Activated CD4-positive, CD25-positive, alpha-beta regulatory T cell (primary cell): ENCODE measurements at places on chromosomes 5 and 9.

- no peak for DNase-seq
These were observed 32.3 kb upstream of the NPM1 start for GRCh38 chr5:171355302-171355724.

DNA sequence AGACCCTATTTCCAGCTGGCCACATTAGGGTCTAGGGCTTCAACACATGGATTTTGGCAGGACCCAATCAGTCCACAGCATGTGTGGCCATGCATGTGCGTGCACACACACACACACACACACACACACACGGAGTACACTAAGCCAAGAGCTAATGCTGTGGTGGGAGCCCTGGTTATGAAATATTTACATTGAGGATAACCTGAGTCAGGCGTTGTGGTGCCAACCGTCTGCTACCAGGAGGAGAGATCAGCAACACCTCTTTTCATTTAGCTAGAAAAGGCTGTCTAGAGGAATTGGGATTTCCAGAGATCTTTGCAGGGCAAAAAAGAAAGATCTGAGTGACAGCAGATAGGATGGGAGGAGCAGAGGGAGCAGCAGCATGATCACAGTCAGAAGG lies 141.5 kb downstream of the TRPM3 start:
- no peak for DNase-seq

GRCh38 chr9:88587885-88588649 lies 53.1 kb downstream of the NXNL2 start:
- no peak for DNase-seq

DNA sequence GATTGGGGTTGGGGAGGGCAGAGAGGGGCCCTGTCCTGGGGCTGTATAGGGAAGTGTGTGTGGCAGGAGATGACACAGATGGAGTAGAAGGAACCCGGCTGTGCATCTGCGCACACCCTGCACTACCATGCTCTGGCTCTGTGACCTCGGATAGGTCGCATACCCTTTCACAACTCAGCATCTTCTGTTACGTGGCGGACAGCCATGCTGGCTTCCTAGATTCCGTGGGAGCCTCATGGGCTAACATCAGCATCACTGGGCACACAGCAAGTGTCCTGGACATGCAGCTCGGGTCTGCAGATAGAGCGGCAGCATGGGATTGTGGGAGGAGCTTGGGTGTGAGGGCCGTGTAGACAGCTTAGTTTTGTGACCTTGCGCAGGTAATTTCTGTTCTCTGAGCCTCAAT lies 9.2 kb downstream of the ARPC5L start:
- DNase-seq = no peak

DNA sequence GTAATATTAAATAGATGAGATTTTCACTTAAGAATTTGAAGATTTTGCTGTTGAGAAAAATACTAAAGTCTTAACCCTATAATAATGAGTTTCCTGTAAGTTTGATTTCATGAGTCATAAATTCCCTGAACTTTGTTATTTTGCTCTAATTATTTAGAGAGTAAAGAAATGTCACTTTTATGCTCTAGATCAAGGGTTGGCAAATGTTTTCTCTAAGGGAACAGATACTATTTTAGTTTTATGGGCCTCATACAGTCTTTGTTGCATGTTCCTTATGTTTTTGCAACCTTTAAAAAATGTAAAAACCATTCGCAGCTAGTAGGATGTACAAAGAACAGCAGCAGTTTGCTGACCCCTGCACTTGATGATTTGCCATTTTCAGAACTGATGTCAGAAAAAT lies 480 bp upstream of the TXNDC8 start:
- DNase-seq = no peak

- DNase-seq = no peak
These were observed 9.8 kb downstream of the NHP2 start for GRCh38 chr5:178143901-178144300.

DNA sequence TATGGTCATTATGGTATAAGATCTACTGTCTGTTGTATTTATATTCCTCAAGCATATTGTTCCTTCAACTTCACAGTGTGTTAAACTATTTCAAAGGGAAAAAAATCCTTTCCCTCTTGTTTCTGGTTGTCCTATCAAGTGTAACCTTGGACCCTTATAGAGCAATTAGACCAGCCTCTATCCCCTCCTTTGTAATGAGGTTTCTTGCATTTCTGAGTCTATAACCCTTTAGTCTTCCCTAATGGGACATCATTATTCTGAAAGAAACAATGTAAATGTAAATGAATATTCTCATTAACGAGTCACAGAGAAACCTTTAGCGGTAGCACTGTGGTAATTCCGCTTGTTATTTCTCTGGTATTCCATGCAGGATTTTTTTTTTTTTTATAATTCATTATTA lies 197.3 kb downstream of the CNTLN start:
- no peak for DNase-seq

DNA sequence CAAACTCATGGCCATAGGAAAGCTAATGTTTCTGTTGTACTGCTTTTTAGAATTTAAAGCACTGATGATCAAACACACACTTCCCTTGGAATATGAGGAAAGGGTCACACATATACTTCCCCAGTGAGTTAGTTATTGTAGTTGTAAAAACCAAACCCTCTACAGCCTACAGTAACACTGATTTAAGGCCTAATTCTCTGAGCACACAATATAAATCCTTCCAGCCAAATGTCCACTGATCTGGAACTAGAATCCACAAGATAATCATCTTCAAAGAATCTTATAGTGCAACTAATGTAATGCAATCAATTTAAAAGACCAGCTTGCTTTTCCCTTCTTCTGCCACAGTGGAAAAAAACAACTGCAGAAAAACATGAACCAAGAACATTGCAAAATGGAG lies 219.3 kb downstream of the CAAP1 start:
- DNase-seq = no peak

- no peak for DNase-seq
These were observed 246.3 kb upstream of the EFNA5 start for GRCh38 chr5:107916731-107917725.

GRCh38 chr9:93258419-93258817 lies 74.5 kb downstream of the WNK2 start:
- DNase-seq = no peak

- DNase-seq = no peak
These were observed 22.4 kb downstream of the BOD1 start for GRCh38 chr5:173594061-173594460.

GRCh38 chr9:109639674-109640579 lies 140.1 kb upstream of the PALM2AKAP2 start:
- DNase-seq = no peak
